ENCODE measurements at places on chromosomes 16 and 17.

- DNase-seq: no peak
Measured at GRCh38 chr17:17365476-17366110, 62.4 kb downstream of the NT5M start.

DNA sequence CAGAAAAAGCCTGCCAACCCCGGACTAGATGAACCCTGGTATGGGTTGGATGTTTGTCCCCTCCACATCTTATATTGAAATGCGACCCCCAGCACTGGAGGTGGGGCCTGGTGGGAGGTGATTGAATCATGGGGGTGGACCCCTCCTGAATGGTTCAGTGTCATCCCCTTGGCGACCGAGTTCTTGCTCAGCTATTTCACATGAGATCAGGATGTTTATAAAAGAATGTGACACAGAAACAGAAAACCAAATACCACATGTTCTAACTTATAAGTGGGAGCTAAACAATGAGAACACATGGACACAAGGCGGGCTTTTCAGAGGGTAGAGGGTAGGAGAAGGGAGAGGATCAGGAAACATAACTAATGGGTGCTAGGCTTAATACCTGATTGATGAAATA, 576.0 kb upstream of the HSBP1 start:
- DNase-seq: no peak

DNA sequence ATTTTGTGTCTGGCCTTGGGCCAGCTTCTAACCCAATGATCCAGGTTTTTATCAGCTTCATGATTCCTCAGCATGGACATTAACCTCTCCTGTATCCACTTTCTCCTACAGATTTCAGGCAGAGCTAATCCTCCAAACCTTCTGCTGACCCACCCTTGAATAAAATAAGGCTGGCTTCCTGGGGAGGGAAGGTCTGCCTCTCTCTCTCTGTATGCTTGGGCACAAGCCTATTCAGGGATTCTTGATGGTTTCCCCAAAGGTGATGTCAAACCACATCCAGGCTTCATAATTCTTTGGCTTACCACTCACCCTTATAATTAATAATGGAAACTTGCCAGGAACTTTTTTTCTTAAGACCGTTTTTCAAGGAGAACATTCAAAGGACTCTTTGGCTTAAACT, 240.1 kb downstream of the UTP18 start:
- no peak for DNase-seq

DNA sequence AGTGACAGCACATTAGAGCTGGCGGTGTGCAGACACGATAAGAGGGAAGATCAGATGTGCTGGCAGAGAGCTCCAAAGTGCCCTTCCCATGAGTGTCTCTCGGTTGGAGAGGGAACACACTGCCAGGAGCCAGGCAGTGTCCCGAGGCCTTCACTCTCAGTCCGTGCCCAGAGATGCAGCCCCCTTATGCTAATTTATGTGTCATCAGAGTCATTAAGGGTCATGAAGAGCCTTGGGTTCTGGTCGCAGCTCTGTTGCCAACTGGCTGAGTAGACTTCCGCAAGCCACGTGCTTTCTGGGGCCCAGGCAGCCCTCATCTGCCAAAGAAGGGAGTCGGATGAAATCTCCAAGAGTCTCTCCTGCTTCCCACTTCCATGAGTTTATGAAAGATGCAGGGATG, 232.5 kb downstream of the MSI2 start:
- DNase-seq: no peak

- DNase-seq: no peak
Measured at GRCh38 chr17:7097940-7098339, 16.7 kb downstream of the ASGR2 start.

GRCh38 chr17:78175643-78175981, 7.2 kb downstream of the SYNGR2 start:
- DNase-seq: no peak

DNA sequence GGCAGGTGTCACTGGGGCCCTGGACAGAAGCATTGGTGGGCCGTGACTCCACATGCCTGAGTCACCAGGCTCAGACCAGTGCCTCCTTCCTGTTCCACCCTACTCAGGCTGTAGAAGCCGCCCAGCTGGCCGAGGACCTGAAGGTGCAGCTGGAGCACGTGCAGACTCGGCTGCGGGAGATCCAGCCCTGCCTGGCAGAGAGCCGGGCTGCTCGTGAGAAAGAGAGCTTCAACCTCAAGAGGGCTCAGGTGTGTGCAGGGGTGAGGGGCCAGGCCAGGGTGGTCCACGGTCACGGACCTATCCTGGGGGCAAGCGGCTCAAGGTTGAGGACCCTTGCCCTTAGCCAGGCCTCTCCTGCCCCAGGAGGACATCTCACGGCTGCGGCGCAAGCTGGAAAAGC, 9.6 kb downstream of the RNF40 start:
- no peak for DNase-seq

DNA sequence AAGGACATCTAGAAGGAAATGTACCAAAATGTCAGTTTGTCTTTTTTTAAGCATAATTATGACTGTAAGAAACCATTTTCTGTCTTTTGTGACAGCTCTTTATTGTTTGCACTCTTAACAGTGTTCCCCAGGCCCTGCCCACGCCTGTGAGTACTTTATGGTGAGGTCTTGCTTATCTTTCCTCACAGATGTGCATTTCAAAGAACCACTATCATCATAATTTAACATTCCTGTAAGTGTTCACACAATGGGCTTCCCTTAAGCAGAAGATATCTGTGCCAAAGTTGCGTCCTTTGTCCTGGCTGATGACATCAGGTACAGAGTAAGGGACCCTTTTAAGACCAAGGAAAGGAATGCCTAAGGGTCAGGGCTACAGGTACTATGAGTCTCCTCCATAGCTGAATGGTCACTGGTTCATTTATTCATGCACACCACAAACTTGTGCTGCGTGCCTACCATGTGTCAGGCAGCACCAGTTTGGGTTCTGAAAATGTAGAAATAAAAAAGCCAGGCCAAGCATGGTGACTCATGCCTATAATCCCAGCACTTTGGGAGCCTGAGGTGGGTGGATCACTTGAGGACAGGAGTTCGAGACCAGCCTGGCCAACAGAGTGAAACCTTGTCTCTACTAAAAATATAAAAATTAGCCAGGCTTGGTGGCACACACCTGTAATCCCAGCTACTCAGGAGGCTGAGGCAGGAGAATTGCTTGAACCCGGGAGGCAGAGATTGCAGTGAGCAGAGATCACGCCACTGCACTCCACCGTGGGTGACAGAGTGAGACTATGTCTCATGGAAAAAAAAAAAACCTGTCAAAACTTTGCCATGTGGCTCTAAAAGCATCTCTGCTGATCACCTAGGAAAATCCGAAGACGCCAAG, 55.4 kb upstream of the NLK start:
- DNase-seq: no peak

GRCh38 chr16:10465821-10466220, 80.0 kb downstream of the ATF7IP2 start:
- no peak for DNase-seq

DNA sequence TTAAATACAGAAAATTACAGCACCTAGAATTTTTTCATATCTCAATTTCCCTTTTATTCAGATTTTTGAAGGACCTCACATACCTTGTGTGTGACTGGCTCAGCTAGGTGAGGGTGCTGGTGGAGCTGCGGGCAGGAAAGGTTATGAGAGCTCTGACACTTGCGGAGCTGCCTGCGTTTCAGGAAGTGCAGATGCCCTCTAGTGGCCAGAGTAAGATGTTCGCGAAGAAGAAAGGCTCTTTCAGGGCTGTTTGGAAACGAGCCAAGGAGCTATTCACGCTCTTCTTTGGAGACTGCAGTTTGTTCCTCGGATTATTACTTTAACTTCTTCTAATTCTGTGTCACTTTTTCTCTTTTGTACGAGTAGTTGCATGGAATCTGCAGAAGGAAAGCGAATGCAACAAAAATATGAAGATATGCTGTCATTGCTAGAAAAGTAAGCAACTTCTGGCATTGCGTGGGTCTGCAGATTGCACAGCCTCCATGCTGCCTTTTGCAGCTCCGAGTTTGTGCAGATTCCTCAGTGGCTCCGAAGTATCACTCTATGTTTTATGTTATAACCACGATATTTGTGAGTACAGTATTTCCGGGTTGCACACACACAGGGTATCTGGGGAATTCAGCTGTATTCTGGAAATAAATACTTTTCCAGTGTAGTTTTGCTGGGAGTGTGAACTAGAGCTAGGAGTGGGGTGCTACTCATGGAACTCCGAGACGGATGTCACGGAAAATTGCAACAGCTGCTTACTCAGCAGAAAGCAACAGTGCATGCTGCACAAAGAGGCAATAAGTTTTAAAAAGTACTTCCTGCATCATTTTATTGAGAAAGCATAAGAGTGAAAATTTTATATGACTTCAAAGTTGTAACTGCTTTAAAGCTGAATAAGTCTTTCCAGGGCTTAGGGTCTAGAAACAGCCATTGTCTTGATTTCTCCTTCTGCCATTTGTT, 46.3 kb downstream of the DNAH9 start:
- DNase-seq: peak; percentile 81

GRCh38 chr17:83058266-83058798, 21.1 kb upstream of the METRNL start:
- peak; percentile 59 for DNase-seq

- DNase-seq: no peak
Measured at GRCh38 chr17:83071966-83072562, 7.3 kb upstream of the METRNL start.

DNA sequence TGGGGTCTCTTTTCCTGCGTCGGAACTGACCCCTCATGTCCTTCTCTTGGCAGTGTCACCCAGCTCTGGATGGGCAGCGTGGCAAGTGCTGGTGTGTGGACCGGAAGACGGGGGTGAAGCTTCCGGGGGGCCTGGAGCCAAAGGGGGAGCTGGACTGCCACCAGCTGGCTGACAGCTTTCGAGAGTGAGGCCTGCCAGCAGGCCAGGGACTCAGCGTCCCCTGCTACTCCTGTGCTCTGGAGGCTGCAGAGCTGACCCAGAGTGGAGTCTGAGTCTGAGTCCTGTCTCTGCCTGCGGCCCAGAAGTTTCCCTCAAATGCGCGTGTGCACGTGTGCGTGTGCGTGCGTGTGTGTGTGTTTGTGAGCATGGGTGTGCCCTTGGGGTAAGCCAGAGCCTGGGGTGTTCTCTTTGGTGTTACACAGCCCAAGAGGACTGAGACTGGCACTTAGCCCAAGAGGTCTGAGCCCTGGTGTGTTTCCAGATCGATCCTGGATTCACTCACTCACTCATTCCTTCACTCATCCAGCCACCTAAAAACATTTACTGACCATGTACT, 13.2 kb downstream of the IGFBP4 start:
- DNase-seq: no peak

DNA sequence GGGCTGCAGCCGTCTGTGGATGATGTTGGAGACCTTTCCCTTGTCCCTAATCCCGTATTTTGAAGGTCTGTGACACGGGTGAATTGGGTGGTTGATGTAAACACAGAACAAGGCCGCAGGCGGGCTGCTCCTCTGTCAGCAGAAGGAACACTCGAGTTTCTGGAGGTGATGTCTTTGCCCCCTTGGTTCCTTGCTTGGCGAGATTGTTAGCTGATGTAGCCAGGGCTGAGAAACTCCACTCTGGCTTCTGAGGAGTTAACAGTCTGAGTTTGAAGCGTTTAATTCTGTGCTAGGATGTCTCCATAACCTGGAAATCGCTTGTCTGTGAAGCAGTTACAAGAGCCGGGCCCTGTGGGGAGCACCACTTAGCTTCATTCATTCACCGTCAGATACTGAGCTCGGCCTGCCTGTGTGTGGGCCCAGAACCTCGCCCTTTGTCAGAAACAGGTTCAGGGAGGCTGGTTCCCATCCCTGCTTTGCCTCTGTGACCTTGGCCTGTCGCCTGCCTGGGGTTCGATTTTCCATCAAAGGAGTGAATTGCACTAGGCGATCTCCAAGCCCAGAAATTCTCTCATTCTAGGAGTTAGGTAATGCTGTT, 1.3 kb downstream of the MAPK8IP3 start:
- peak; percentile 30 for DNase-seq

DNA sequence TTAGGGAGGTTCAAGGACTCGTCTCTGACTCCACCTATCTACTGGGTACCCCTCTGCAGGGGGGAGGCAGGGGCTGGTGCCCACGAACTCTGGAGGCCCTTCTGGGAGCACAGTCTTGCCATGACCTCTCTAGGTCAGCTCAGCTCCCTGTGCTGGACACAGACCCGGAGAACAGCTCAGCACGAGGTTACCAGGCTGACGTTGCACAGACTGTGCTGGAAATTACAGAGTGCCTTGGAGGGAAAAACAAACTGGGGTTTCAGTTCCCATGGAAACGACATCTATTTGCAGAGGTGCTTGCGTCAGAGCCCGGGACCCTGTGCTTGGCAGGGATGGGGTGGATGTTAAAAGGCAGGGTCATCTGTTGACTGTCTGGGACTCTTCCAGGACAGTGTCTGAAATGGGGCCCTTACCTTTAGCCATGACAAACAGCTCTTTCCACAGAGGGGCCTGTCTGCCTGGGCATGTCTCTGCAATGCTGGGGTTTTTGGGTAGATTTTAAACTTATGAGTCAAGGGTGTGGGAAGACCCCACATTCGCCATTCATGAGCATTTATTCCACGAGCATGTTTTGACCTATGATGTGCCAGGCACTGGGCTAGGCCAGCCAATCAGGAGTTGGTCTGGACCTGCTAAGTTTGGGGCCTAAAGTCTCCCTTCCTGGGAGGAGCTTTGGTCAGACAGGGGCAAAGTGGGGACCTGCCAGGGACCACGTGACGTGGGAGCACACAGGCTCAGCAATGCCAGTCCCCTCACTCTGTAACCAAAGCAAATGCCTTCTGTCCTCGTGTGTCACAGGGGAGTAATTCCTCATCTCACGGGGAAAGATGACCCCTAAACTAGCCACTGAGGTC, 22.5 kb downstream of the CCR7 start:
- no peak for DNase-seq

DNA sequence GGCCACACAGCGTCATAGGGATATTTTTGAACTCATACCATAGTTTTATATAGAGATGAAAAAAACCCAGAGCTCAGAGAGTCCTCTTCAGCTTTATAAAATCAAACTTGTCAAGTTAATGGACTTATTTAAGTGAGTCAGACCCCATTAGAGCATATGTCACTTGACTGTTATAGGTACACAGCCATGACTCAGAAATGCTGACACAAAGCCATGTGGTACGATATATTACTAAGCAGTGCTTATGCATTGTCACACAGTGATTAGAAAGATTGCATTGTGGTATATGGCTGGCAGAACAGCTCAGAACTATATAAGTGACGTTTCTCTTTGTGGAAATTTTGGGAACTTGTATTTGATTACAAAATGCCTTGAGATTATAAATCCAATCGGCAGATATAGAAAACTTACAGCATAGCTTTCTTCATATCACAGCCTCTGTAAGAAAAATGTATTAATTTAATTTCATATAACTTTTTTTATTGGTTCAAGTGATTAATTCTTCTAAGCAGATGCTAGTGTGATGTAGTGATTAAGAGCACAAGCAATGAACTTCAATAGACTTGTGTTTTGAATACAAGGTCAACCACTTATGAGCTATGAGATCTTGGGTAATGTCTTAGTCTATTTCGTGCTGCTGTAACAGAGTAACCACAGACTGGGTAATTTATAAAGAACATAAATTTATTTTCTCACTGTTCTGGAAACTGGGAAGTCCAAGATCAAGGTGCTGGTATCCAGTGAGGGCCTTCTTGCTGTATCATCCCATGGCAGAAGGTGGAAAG, 25.8 kb upstream of the GINS3 start:
- no peak for DNase-seq

- DNase-seq: no peak
Measured at GRCh38 chr16:81539009-81539758, 94.6 kb downstream of the CMIP start.

Measured in ACHN (cell line).